ENCODE measurements at places on chromosomes 13 and 19.

DNA sequence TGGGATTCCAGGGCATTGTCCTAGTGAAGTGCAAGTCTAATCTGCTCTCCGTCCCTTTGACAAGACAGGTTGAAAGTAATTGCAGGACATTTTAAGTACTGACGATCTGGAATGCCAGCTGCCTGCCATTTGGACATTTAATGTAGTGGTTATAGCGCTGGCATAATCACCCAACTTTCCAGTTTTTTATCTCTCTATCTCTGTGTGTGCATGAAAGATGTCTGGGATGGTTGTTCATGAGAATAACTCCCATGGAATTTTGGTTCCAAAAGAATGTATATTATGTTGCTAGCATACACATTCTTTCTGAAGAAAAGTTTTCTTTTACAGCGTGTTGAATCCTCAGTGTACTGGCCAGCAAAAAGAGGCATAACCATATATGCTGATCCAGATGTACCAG lies 53.6 kb downstream of the TDRD12 start:
- no peak for DNase-seq

DNA sequence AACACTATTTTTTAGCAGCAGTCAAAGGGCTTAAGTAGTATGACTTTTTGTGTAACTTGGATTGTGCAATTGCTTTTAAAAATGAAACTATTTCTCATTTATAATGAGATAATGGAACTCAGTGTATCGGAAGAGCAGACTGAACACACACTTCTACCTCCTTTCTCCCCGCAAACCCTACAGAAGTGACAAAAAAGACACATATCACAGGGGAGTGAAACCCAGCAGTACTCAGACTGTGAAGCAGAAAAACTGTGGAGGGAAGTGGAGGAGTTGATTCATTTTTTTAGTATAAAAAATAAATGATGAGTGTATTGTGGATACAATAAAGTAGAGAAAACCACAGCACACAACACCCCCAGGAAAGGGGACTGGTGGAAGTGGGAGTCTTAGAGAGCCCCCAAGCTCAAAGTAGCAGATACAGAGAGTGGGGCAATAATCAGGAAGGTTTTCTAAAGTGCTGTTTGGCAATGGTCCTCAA lies 9.7 kb downstream of the LPAR6 start:
- peak; percentile 44 for DNase-seq

- DNase-seq, result no peak
These were observed 789.9 kb downstream of the UQCRFS1 start for GRCh38 chr19:28422791-28423650.

DNA sequence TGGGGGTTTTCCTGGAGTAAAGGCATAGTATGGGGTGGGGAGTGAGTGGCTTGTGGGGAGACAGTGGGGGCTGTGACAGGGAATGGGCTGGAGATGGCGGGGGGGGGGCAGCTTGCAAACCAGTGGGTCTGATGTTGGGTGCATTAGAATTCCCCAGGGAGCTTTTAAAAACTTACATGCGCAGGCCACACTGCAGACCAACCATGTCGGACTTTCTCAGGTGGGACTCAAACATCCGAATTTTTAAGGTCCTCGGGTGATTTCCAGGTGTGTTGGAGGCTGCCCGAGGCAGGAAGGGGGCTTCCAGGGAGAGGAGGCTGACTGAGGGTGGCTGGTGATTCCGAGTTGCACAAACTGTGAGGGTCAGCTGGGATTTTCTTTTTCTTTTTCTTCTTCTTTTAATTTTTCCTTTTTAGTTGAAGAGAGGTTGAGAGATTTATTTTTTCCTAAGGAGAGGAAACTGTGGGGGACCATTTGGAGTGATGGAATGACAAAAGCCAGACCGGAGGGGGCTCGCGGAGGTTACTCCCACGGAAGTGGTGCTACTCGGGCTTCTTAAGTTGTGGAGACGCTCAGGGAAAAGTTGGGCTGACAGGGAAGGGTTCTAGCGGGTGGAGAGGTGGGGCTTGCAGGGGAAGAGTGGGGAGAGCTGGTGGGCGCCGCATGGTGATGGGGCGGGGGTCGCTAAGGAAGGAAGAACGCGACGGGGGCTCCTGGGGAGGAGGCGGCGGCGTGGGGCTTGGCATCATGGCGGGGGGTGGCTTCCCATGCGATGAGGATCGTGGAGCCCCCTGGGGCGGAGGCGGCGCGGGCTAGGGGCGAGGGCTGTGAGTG lies 997 bp upstream of the CACNG8 start:
- DNase-seq, result no peak

GRCh38 chr19:16871871-16872270 lies 16.9 kb upstream of the F2RL3 start:
- DNase-seq, result no peak

- peak; percentile 10 for DNase-seq
These were observed 154.2 kb downstream of the TM9SF2 start for GRCh38 chr13:99655351-99656091.

- no peak for DNase-seq
These were observed 4.6 kb upstream of the DNM2 start for GRCh38 chr19:10713317-10713716.

DNA sequence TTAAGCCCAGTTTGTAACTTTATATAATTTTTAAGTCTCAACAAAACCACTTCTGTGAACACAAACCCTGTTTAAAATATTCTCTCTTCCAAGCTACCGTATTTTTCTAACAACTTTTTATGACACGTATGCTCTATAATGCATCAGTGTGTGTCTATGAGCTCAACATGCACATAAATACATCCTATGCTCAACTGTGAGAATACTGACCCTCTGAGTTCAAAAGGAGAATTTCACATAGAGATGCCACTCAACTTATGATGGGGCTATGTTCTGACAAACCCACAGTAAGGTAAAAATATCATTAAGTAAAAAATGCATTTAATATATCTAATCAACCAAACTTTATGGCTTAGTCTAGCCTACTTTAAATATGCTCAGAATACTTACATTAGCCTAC lies 1139.7 kb upstream of the SPRY2 start:
- DNase-seq, result no peak

- no peak for DNase-seq
These were observed 1339.4 kb downstream of the EFNB2 start for GRCh38 chr13:105196052-105196451.

GRCh38 chr13:40981949-40982348 lies 37.2 kb downstream of the ELF1 start:
- DNase-seq, result no peak

DNA sequence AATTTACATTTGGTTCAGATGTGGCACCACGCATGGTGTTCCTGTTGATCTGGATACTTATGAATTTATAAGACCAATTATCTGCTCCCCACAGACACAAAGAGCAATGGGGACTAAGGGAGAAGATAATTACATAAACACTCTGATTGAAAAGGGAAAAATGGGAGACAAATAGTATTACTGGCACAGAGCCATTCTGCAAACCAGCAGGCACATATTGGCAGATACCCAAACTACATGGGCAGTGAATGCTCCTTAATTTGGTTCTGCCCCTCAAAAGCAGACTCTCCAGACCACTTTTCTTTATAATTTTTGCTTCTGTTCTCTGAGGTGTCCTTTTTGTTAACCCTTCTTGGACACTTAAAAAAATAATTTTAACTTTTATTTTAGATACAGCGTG lies 1674.2 kb downstream of the PCDH9 start:
- DNase-seq, result no peak

- no peak for DNase-seq
These were observed 5.7 kb upstream of the PEX11G start for GRCh38 chr19:7494416-7495098.

GRCh38 chr13:38429916-38430315 lies 80.3 kb downstream of the UFM1 start:
- DNase-seq, result no peak

- no peak for DNase-seq
These were observed 60.6 kb upstream of the SERP2 start for GRCh38 chr13:44312834-44313551.

GRCh38 chr13:51764184-51765141 lies 39.5 kb downstream of the DHRS12 start:
- peak; percentile 65 for DNase-seq

DNA sequence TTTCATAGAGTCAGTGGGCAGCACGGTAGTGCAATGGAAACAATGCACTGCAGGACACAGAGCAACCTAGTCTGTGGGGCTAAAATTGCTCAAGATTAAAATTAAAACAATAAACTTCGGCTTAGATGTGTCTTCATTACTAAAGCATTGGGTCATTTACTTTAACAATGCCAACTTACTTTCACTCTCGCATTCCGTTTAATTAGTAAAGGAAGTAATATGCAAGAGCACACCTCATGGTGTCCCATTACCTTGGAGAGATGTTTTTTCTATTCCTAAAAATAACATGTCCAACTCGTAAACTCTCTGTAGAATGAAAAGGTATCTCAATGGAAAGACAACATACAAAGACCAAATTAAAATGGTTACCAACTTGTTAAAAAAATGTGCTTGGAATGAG lies 738.4 kb downstream of the PCDH17 start:
- DNase-seq, result no peak

- no peak for DNase-seq
These were observed 702.3 kb downstream of the DIAPH3 start for GRCh38 chr13:59461411-59461810.

DNA sequence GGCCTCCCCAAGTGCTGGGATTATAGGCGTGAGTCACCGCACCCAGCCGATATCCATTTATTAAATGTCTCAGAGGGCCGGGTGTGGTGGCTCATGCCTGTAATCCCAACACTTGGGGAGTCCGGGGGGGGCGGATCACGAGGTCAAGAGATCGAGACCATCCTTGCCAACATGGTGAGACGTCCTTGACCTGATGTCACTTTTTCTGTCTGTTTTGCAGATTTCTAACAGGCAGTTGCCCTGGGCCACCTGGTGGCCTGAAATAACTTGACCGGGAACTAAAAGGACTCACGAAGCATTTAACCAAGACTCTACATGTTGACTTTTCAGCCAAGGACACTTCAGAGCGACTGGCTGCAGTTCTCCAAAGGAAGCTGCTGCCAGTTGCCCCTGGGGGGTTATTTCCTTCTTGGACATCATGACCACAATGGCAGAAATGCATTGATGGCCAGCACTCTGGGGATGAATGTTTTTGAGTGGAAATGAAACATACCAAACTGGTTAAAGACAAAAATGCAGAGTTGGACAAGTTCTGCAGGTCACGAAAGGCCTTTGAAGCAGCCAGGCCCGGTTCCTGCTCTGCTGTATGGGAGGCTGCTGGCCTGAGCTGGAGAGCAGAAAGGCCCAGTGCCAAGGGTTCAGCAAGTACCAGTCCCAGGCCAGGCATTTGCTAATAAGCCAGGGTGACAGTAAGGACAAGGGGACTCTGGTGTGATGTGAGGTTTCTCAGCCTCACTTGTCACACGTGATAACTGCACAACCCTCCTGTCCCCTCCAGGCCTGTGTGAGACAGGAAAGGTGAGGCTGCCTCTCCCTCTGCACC lies 8.3 kb downstream of the ZNF837 start:
- no peak for DNase-seq

- DNase-seq, result peak; percentile 80
These were observed 11.9 kb upstream of the PRKD2 start for GRCh38 chr19:46728693-46729339.

- no peak for DNase-seq
These were observed 36.1 kb upstream of the KLF2 start for GRCh38 chr19:16288544-16288943.

GRCh38 chr13:91816263-91816807 lies 417.9 kb downstream of the GPC5 start:
- DNase-seq, result no peak

DNA sequence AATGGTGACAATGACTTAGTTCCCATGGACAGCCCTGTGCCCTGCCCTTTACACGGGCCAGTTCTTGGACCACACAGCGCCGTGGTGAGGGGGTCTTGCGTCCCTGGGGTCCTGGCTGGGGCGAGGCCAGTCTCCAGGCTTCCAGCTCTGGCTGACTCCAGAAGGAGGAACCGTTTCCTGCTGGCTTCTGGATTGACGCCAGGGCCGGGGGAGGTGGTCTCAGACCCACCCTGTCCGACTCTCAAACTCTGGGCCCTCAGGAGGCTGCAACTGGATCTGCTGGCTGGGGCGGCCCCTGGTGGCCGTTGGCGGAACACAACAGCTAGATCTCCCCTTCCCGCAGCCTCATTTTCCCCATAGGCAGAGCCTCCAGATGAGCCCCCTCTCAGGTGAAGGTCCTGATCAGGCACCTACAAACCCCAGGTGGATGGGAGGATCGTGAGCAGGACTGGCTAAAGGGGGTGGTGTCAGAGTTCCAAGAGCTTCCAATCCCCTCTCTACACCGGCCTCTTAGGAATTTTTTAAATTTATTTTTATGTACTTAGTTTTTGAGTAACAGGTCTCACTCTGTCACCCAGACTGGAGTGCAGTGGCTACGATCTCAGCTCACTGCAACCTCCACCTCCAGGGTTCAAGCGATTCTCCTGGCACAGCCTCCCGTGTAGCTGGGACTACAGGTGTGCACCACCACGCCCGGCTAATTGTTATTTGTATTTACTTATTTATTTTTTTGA lies 8.0 kb downstream of the CCDC194 start:
- peak; percentile 57 for DNase-seq

- no peak for DNase-seq
These were observed 10.5 kb upstream of the KLK4 start for GRCh38 chr19:50921426-50922316.

GRCh38 chr13:49517461-49517860 lies 21.7 kb downstream of the PHF11 start:
- DNase-seq, result no peak

- no peak for DNase-seq
These were observed 621.0 kb downstream of the EFNB2 start for GRCh38 chr13:105914291-105915036.

- no peak for DNase-seq
These were observed 620.3 kb upstream of the PCDH20 start for GRCh38 chr13:62035981-62036380.

GRCh38 chr13:111872475-111873150 lies 194.3 kb upstream of the SOX1 start:
- DNase-seq, result no peak

- no peak for DNase-seq
These were observed 22.8 kb downstream of the VSTM2B start for GRCh38 chr19:29548483-29549085.

DNA sequence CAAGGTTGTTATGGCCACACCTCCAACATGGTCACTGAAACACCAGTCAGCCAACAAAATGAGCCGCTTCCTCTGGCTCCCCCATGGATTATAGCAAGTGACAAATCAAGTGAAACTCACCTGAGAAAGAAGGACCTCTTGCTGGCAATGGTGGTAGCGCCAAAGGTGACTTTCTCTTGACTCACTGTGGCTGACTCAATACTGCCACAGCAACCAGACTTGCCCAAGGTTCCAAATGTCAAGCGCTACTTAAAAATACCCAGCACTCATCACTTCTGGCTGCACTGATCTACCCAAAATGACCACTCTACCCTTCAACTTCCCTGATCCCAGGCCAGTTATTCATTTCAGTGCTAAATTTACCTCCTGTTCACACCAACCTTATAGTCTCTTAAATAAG lies 495.5 kb downstream of the FOXO1 start:
- DNase-seq, result no peak

Data from CD4-positive, alpha-beta T cell treated with Interleukin-15 for 4 hours (primary cell).